Esophagus mucosa (tissue), 1 donor: ENCODE measurements at places on chromosomes 4 and X.

DNA sequence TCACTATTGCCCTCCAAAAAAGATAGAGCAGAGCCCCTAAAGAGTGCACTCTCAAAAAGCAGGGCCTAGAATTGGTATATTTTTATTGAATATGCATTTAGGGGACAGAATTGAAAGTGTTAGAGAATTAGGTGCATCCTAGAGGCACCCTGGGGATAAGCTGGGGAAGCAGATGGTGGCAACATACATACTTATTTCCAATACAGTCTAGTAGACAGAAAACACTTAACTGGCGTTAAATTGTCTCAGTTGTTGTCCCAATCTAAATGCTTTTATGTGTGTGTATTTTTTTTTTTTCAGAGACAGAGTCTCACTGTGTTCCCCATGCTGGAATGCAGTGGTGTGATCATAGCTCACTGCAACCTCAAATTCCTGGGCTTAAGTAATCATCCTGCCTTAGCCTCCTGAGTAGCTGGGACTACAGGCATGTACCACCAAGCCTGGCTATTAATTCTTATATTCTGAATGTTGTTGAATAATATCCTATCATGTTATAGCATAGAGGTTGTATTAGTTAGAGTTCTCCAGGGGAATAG, 481.8 kb downstream of the GRXCR1 start:
- no peak for ATAC-seq

DNA sequence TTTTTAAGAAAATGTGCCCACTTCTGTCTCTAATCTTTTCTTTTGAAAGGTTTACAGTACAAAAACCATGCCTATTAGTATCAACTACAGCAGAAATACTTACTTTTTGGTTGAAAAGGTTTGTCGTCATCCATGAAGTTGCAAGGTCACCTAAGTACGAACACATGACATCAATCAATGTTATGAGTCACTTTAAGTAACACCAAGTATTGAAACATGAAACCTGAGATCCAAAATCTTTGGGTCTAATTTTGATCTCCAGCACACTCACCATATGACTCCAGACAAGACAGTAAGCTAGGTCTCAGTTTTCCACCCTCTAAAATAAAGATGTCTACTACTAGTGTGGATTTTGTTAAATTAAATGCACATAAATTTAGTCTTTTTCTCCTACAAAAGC, 8.4 kb downstream of the ZNF280C start:
- no peak for ATAC-seq

- peak; percentile 77 for ATAC-seq
Observed at GRCh38 chrX:1598021-1598875, 6.8 kb downstream of the AKAP17A start.

GRCh38 chr4:88765729-88766128, 68.1 kb upstream of the NAP1L5 start:
- ATAC-seq: peak; percentile 44

DNA sequence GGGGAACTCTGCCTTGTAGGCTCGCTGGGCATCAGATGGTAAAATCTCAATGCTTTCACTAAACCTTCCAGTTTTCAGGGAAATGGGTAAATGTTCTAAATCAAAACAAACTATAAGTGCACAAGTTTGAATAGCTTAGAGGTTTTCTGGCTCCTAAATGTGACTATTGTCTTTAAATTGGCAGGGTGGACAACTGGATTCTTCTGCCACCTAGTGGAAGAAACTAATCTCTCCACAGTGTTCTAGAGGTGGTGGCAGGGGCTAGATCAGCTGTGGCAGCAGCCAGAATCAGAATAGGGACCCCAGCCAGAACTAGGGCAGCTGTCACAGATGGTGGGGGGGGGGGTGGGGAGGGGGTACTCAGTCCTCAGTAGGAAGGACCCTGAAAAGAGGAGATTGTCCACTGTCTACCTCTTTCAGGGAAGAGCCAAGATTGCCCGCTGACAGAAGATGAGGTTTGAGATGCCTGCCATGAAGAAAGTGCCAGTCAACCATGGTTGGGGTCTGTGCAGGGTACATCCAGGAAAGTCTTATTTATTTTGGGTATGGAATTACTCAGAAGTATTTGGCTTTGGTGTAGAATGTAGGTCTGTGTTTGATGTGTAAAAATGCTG, 201.4 kb downstream of the CCNG2 start:
- ATAC-seq: peak; percentile 63

DNA sequence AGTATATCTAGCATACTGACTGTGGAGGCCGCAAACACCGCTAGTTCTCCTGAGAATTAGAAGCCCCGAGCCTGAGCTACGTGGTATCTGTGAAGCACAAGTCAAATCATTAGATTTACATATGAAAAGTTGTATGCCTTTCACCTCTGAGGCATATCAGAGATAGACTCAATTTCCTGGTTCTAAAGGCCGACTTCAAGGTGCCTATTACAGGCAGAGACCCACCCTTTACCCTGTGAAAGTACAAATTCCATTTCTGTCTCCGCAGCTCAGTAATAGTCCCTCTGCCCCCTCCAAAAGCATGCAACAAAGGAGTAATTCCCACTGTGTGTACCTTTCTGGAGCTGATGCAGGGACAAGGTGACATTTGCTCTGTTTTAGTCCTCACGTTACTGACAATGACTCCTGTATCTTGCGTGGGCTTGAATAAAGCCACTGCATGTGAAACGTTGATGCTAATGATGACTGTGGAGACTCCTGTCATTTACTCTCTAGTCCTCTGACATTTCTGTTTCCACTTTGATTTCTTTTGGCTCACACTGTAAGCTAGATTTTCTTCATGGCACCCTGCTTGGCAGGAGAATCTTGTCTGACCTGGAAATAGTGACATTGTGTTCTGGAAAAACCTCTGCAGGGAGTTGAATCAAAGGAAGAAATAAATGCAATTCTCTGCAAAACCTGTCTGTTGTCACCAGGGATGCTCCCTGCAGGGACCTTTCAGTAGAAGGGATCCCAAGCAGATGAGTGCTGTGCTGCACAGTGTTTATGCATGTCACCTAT, 273.2 kb upstream of the EMCN start:
- ATAC-seq: no peak

GRCh38 chr4:158906073-158906472, 137.2 kb downstream of the FNIP2 start:
- ATAC-seq: no peak

DNA sequence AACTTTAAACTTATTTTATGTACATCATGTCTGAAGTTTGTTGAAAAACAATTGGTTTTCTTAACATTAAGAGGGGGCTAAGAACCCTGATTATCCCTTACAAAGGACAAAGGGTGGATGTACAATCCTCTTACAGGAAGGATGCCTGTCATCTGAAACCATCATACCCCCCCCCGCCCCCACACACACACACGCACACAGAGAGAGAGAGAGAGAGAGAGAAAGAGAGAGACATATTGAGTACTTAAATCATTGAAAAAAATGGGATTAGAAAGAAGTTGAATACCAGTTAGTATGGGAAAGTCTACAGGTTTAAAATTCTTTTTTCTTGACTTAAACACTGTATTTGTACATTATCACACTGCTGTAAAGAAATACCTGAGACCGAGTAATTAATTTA, 10.9 kb upstream of the PGM2 start:
- no peak for ATAC-seq

DNA sequence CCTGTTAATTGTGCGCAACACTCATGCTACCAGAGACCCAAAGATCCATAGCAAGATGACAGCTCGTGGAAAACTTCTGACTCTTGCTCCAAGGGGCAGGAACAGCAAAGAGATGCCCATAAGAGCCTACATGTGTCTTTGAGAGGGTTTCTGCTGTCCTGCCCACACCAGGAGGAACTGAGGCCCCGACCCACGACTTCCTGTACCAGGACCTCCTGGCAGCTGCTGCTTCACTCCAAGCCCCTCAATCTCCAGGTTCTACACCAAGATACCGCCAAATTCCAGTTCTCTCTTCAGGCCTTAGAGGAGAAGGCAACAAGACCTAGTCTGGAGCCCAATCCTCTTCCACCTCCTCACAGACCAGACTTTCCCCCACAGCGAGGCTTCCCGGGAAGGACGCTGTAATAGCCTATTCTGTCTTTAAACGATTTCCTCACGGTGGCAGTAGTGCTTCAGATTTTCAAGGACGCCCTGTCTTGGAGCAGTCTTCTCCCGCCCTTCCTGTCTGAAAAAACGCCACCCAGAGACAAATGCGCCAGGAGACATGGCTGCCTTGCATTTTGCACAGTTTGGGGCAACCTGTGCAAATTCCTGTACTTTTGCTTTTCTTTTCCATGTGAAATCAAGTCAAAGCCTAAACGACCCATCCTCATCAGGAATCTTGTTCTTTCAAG, 230.2 kb upstream of the STK26 start:
- ATAC-seq: peak; percentile 92

DNA sequence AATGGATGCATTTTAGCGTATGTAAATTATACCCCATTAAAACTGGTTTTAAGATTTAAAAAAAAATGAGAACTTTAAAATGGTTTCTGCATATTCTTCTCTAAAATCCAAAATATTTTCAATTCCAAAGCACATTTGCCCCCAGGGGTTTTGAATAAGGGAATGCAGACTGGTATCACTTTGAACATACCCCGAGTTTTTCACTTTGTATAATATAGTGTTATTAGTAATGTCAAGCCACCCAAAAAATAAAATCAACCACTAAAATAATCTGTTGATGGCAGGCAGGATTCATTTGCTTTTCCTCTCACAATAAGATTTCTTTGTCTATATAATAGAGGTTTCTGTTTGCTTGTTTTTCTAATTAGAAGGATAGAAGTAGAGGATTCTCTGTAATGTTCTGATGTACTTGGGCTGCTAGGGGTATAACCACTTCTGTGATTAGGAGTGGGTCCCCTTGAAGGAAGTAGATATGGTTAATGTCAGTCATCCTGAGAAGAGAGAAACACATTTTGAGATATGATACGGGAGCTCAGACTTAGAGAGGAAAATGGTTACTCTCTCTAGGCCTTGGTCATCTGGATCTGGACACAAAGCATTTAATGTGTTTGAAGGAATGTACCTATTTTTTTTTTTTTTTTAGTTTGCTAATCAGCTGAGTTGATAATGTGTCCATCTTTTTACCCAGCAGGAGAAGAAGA, 9.3 kb upstream of the LIN54 start:
- ATAC-seq: no peak

DNA sequence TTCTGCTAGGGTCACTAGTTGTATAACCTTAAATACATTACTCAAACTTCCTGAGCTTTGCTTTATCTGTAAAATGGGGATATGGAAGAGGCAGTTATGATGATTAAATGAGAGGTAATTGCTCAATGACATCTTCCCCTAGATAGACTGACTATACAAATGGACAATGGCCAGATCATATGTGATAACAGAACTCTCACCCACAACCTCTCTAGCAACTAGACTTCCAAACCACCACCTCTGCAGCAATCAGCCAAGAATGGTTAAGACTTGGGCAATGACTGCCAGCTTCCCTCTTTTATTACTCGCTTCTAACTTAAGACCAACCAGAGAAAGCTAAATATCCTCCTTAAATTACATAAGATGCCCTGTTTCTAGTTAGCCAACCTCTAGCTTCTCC, 2.9 kb upstream of the SEPSECS start:
- no peak for ATAC-seq

GRCh38 chrX:138886769-138887168, 175.3 kb upstream of the FGF13 start:
- peak; percentile 92 for ATAC-seq

DNA sequence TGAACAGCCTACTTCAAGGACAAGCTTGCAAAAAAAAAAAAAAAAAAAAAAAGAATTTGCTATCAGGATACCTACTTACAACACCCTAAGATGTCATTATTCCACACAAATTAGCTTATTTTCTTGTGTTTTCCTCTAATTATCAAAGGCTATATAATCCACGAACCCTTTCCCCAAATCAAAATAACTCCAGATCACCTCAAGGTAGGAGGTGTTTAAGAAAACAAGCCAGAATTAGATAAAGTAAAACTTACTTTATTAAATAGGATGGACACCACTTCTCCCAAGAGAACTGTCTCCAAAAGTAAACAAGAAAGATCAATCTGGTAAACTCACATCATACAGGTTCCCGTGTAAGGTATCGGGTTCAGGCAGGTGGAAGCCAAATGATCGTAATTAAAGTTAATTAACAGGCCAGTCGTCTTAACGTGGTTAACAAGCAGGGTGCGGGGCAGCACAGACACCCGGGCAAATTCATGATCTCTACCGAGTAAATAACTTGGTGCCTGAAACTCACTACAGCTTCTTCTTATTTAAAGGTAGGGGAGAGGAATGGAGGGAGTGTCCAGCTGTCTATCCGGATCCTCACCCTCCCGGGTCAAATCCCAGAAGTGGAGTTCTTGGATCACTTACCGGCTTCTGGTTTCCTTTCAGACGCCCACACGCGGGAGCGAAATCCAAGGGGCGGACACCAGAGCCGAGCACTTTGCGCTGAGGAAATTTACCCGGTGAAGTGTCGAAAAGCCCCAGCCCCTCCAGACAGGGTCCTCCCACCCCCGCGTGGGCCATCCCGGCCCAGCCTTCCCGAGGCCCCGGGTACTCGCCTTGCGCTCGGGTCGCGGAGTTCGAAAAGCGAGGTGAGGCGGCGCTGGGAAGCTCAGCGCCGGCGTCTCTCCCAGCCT, 708 bp downstream of the ARAP2 start:
- ATAC-seq: peak; percentile 50

DNA sequence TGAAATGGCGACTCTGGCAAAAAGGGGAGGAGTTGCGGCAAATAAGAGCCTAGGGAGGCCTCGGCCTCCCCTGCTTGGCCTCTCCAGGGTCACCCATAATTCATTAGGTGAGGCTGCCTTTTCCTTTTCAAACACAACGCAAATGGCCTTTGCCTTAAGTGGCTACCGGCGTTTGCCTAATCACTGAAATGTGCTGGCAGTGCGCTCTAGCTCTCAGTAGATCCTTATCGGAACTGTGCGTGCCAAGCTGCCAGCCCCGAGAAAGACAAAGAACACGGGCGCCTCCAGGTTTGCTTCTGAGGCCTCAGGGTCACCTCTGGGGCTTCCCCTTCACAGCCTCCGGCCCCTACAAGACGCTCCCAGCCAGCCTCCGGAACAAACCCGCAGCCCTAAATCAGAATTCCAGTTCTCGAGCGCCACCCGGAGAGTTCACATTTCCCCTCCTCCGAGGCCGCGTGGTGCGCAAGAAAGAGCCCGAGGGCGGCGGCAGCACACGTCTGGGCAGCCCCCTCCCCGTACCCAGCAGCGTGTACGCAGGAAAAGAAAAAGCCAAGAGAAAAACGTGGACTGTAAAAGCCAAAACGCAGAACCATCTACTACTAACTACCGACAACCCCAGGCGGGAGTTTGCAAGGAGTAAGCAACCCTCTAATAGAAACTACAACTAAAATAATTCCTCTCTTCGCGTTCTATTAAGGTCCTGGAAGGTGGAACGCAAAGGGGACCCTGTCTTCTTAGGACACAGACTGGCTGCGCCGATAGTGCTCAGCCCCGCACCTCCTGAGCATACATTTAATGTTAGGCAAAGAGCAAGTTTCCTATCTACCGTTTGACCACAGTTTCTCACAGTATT, 76.5 kb upstream of the BCOR start:
- no peak for ATAC-seq

DNA sequence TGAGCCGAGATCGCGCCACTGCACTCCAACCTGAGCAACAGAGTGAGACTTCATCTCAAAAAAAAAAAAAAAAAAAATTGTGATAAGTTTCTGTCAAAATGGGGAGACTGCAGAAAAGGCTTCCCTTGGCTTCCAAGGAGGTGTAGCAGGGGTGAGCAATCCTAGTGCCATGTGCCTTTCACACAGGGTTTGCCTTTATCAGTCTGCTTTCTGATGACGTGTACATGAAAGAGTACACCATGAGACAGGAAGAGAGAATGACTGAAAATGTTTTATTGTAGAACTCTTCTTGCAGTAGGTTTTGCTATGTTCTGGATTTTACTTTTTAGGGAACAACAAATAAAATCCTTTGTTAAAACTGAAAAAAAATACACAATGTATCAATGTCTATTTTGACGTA, 23.4 kb upstream of the ZFP42 start:
- no peak for ATAC-seq
